ENCODE measurements at places on chromosomes 16 and 17. TPM values are rescaled to one million over a fixed set of nuclear protein-coding genes. Genes with fewer than 3 reads are reported as not detected.

CCP110 gene
- total RNA-seq: 7.9 TPM

NUFIP2 gene
- 48.3 TPM for total RNA-seq

TBC1D3D gene
- 0.89 TPM for total RNA-seq

C17orf50 gene
- not detected for total RNA-seq

GLTPD2 gene
- not detected for total RNA-seq

TEX14 gene
- not detected for total RNA-seq

WSCD1 gene
- total RNA-seq: 2.6 TPM

DRC3 gene
- 1.4 TPM for total RNA-seq

PRSS33 gene
- not detected for total RNA-seq

CDH15 gene
- total RNA-seq: not detected

KRTAP4-5 gene
- total RNA-seq: not detected

DHRS11 gene
- 22.2 TPM for total RNA-seq

SRL gene
- total RNA-seq: 302 TPM

SPN gene
- 1.4 TPM for total RNA-seq

NATD1 gene
- 19.4 TPM for total RNA-seq
